ENCODE measurements at places on chromosomes 5 and 9.
A peak's percentile ranks its signal among the peaks of the same experiment; 100 is the strongest.

DNA sequence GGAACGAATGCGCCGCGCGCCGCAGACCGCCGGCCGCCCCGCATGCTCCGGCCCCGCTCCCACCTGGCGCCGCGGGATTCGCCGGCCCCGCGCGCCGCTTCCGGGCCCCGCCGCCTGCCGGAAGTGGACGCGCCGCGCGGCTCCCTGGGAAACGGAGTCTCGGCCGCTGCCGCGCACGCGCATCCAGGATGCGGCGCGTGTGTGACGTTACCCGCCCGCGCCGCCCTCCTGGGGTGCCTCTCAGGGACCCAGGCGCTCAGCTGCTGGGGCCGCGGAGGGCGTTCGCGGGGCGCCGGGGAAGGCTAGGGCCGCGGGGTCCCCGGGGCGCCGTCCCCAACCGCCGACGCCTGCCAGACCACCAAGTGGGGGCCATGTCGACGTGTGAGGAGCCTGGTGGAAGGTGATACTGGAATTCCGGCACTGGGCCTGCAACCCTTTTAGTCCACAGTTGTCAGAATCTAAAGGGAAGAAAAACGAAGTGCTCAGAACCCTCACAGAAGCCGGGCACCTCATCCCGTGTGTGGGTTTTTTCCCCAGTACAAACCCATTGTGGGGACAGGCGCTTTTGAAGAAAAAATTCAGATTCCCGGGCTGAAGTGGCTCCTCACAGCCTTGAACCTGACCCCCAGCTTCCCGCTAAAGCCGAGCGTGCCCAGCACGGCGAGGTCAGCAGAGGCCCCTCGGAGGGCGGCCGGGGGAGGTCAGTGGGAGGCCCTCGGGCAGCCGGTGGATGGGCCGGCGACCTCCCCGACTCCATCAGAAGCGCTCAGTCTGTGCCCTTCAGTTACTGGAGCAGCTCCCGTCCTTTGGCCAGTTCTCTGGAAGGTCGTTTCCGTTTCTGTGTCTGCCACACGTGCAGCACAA, at the start of gene CLPTM1L:
TSS of gene CLPTM1L (minus strand) at position 125 of the 864 bp plus-strand sequence. CDS start 258 bp downstream, outside the sequence.
- peaks cover 30% of the 10 kb centered on the region for H3K4me1 ChIP-seq
- peaks cover 23% of the 10 kb centered on the region for H3K36me3 ChIP-seq
- peak; percentile 93 for DNase-seq
- H3K4me3 ChIP-seq: peak within 1 kb of the TSS; percentile 81

DNA sequence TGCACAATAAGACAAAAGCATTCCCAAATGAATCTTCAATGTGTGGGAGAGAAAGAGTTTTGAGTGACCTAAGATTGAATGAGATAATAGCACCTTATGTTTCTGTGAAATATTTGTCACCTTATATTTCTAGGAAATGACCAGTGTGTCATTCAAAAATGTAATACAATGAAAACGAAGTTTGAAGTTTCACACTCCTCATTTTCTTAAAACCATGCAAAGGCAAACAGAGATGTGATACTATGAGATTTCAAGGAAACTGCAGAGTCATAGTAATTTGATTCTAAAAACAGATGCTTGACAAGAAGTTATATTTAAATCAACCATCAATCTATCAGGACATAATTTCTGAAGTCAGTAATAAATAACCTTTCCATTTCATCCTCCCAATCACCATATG, 13.6 kb upstream of the ABCA1 start:
- DNase-seq: peak; percentile 62
- H3K36me3 ChIP-seq: no peaks in the 10 kb centered on the region
- no peak overlapping the region for H3K4me3 ChIP-seq
- H3K27ac ChIP-seq: no peak overlapping the region

DNA sequence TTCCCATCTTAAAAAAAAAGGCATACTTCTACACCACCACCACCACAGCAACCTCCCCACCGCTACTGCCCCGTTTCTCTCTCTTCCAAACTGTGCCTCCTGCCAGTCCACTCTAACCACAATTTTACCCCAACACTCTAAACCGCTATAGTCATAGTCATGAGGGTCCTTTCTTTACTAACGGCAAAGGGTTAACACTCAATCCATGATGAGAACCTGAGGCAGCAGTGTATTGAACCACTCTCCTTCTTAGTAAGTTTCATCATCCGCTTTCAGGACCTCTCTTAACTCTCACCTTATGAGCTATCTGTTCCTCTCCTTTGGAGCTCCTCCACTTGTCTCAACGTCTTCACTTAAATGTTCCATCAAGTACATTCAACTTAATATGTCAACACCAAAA, 34.0 kb downstream of the IDNK start:
- no peaks in the 10 kb centered on the region for H3K4me1 ChIP-seq
- H3K4me3 ChIP-seq: no peak overlapping the region
- no peaks in the 10 kb centered on the region for H3K27me3 ChIP-seq
- H3K36me3 ChIP-seq: peaks cover 86% of the 10 kb centered on the region

DNA sequence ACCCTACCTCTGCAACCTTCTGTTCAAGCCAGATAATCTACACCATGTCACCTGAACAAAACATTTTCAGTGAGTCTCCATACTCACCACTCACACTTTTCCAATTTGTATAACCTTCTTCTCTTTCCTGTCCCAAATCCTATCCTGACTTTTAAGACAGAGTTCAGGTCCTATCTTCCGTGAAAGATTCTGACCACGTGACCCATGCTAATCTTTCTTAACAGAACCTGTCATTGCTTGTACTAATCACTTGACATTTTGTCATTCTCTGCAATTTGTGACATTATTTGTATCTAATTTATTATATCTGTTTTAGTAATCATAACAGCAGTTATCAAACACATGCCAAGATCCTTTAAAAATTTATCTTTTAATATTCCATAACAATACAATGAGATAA, 132.5 kb upstream of the PRLR start:
- H3K27me3 ChIP-seq: no peaks in the 10 kb centered on the region
- H3K4me3 ChIP-seq: no peak overlapping the region
- DNase-seq: no peak

DNA sequence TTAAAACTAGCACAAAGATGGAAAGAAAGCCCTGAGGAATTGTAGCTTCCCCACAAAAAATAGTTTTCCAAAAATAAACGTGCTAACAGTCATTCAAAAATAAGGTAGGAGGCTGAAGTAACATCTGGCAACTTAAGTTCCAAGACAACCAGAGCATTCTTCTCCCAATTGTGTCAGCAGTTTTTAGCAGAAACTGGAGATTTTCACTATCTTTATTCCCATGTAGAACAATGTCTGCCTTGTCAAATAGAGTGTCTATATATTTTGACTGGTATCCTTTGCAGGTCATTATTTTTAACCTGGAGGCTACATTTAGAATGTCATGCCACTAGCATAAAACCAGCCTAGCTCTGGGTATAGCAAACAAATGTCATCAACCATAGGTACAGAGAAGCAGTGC, 10.8 kb downstream of the TYRP1 start:
- no peak overlapping the region for H3K27ac ChIP-seq
- no peaks in the 10 kb centered on the region for H3K4me1 ChIP-seq
- no peak overlapping the region for H3K4me3 ChIP-seq
- no peaks in the 10 kb centered on the region for H3K27me3 ChIP-seq

GRCh38 chr5:13941468-13941867, 3.0 kb downstream of the DNAH5 start:
- no peak overlapping the region for H3K27ac ChIP-seq
- no peaks in the 10 kb centered on the region for H3K27me3 ChIP-seq
- no peak for DNase-seq

GRCh38 chr5:170135796-170136490, 30.2 kb downstream of the FOXI1 start:
- H3K27me3 ChIP-seq: peaks cover 14% of the 10 kb centered on the region
- no peaks in the 10 kb centered on the region for H3K36me3 ChIP-seq
- H3K4me1 ChIP-seq: no peaks in the 10 kb centered on the region
- DNase-seq: no peak
- no peak overlapping the region for H3K4me3 ChIP-seq

- no peak for DNase-seq
- no peaks in the 10 kb centered on the region for H3K36me3 ChIP-seq
- H3K4me3 ChIP-seq: no peak overlapping the region
- no peaks in the 10 kb centered on the region for H3K4me1 ChIP-seq
Measured at GRCh38 chr9:127014910-127015540, 100.4 kb downstream of the RALGPS1 start.

- no peaks in the 10 kb centered on the region for H3K36me3 ChIP-seq
- H3K4me3 ChIP-seq: no peak overlapping the region
- H3K27me3 ChIP-seq: no peaks in the 10 kb centered on the region
Measured at GRCh38 chr9:106956971-106957370, 94.0 kb downstream of the ZNF462 start.

- H3K27ac ChIP-seq: no peak overlapping the region
- H3K36me3 ChIP-seq: no peaks in the 10 kb centered on the region
- H3K4me3 ChIP-seq: no peak overlapping the region
Measured at GRCh38 chr9:116323571-116323970, 170.0 kb downstream of the PAPPA start.

DNA sequence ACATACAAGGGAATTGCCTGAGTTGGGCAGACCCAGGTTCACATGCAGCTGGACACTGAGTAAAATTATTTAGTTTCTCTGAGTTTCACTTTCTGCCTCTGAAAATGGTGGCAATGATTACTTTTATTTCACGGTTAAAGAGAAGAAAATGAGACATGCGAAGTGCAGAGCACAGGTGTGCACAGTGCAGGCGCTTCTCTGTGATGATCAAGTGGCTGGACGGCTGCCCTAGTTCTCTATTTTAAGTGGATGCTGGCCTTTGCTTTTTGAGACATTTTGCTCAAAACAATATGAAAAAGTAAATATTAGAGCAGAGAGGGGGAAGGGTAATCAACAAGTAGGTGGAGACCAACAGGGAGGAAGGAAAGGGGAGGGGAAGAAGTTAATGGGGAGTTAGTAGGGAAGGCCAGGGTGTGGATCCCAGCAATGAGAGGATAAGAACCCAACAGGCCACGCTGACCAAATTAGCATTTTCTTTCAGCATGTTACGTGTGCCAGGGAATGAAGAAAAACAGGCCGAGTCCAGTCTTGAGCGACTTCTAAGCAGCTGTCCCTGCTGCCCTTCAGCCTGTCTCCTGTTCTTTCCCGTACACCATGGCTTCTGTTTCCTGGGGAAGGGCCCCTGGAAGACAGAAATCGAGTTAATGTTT, 16.1 kb downstream of the SNX18 start:
- no peak overlapping the region for H3K4me3 ChIP-seq
- DNase-seq: no peak
- no peak overlapping the region for H3K27ac ChIP-seq
- no peaks in the 10 kb centered on the region for H3K36me3 ChIP-seq

GRCh38 chr9:27542508-27542907, 12.9 kb upstream of the MOB3B start:
- H3K4me1 ChIP-seq: no peaks in the 10 kb centered on the region

DNA sequence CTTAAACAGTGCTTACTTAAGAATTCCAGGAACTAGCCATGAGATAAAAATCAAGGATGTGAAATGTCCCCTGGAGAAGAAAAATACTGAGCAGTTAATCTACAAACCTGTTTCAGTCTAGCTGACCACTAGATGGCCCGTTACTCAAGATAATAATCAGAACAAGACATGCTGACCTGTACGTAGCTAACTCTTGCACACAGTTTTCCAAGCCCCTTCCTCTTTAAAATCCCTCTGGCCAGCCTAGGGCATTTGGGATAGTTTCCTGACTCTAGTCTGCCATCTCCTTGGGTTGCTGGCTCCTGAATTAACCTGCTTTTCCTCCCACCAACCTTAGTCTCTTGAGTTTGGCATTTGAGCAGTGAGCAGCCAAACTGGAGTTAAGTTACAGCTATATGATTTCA, 59.2 kb upstream of the TRAF1 start:
- DNase-seq: no peak
- H3K36me3 ChIP-seq: no peaks in the 10 kb centered on the region
- H3K27ac ChIP-seq: no peak overlapping the region
- H3K27me3 ChIP-seq: no peaks in the 10 kb centered on the region

DNA sequence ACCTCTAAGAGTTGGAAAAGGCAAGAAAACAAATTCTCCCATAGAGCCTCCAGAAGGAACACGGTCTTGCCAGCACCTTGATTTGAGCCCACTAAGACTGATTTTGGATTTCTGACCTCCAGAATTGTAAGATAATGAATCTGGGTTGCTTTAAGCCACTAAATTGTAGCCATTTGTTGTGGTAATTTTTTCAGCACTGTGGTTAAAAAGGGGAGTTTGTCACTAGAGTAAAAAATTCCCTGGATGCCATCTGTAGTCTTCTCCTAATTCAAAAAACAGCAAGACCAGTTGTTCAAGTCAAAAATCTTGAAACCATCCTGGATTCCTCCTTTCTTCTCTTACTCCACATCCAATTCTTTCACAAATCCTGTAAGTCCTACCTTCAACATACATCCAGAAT, 39.6 kb downstream of the NRG2 start:
- no peak overlapping the region for H3K27ac ChIP-seq
- H3K36me3 ChIP-seq: no peaks in the 10 kb centered on the region
- no peak for DNase-seq

DNA sequence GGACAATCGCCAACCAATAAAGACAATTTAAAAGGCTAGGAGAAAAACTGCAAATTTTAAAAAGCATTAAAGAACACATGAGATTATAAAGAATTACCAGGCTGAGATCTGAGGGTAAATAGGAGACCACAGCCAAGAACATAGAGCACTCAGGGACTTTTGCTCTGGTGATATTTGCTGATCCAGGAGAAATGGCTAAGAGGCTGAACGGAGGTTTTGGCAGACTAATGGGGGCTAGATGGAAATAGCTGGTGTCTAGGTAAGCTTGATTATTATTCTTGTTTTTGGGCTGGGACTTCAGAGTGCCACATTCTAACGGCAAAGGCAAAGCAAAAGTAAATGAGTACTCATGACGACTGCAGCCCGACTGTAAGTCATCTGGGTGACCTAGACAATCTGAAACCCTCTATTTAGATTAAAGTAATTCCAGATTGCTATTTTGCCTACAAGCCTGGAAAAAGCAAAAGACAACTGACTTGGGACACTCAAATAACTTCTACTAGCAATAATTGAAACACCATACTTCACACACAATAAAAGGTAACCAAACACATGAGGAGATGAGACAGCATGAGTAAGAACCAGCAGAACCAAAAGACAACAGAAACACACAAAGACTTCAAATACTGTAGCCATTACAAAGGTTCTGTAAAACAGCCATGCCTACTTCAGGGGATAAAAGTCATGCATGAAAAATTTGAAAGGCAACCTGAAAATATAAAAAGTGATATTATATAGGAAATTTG, 68.8 kb downstream of the JAKMIP2 start:
- no peak overlapping the region for H3K27ac ChIP-seq
- H3K4me1 ChIP-seq: no peaks in the 10 kb centered on the region
- no peak for DNase-seq
- H3K27me3 ChIP-seq: no peaks in the 10 kb centered on the region

- no peak overlapping the region for H3K4me3 ChIP-seq
- DNase-seq: no peak
- H3K27me3 ChIP-seq: no peaks in the 10 kb centered on the region
- no peaks in the 10 kb centered on the region for H3K4me1 ChIP-seq
- peaks cover 19% of the 10 kb centered on the region for H3K36me3 ChIP-seq
Measured at GRCh38 chr9:113599646-113600022, 136.1 kb downstream of the RGS3 start.

DNA sequence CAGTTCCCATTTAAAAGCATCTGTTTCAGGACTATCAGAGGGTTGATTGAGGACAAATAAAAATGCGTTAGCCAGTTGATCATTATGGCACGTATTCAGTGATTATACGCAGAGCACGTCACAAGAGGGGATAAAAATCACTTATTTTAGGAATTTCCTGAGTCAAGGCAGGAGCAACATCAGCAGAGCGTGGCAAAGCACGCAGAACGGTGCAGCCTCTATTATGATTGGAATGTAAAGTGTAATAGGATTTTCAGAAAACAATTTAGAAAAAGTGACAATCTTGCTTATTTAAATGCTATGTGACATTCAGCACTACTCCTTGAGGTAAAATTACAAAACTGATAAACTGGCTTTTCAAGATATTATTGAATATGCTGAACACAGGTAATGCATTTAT, 413.6 kb upstream of the DAP start:
- H3K4me1 ChIP-seq: no peaks in the 10 kb centered on the region
- H3K27ac ChIP-seq: no peak overlapping the region

Data from CD4-positive, CD25-positive, alpha-beta regulatory T cell (primary cell).